ENCODE measurements at places on chromosomes 6 and 20.
A peak's percentile ranks its signal among the peaks of the same experiment; 100 is the strongest.

GRCh38 chr6:147441751-147442150 is 66.7 kb upstream of the SAMD5 start:
- no peak for DNase-seq
- H3K4me1 ChIP-seq, result no peaks in the 10 kb centered on the region

DNA sequence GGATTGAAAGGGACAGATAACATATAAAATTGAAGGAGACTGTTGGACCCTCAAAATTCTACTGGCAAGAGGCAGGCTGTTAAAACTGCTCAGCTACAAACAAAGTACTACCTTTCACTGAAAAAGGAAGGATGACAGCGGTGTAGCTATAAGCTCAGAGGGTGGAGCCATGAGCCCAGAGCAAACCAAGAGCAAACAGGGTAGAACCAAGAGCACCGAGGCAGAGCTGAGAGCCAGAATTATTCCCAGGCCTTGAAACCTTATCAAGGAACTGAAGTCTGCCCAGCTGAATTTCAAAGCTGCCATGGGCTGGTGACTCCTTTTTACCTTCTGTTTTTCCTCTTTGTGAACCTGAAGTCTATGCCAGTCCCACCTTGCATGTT is 74.7 kb upstream of the SLC4A11 start:
- peaks cover 15% of the 10 kb centered on the region for H3K36me3 ChIP-seq
- no peaks in the 10 kb centered on the region for H3K27me3 ChIP-seq
- peaks cover 36% of the 10 kb centered on the region for H3K4me1 ChIP-seq
- DNase-seq, result no peak

DNA sequence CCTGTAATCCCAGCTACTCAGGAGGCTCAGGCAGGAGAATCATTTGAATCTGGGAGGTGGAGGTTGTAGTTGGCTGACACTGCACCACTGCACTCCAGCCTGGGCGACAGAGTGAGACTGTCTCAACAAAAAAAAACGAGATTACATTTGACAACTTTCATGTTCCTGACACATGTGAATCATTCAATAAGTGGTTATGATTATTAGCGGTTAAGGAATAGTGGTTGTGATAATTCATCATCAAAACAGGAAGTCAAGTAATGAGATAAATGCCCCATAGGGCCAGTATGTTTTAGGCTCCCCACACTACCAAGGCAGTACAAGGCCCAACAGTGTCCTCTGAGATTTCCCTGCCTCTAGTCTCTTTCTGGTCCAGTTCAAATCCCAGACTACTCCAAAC is 2.5 kb downstream of the HDDC2 start:
- no peak for DNase-seq
- no peaks in the 10 kb centered on the region for H3K27me3 ChIP-seq
- peaks cover 28% of the 10 kb centered on the region for H3K36me3 ChIP-seq
- no peak overlapping the region for H3K27ac ChIP-seq
- no peak overlapping the region for H3K4me3 ChIP-seq

- H3K27ac ChIP-seq, result peak overlapping the region; percentile 92
- DNase-seq, result no peak
- H3K36me3 ChIP-seq, result no peaks in the 10 kb centered on the region
- H3K4me3 ChIP-seq, result peak overlapping the region; percentile 77
- H3K4me1 ChIP-seq, result peaks cover 11% of the 10 kb centered on the region
- H3K27me3 ChIP-seq, result no peaks in the 10 kb centered on the region
Measured at GRCh38 chr6:89145091-89145955, 532 bp upstream of the PM20D2 start.

GRCh38 chr20:16580147-16580546 is 6.9 kb upstream of the KIF16B start:
- H3K36me3 ChIP-seq, result no peaks in the 10 kb centered on the region
- no peaks in the 10 kb centered on the region for H3K27me3 ChIP-seq
- no peak for DNase-seq
- H3K27ac ChIP-seq, result no peak overlapping the region
- H3K4me1 ChIP-seq, result peaks cover 15% of the 10 kb centered on the region
- no peak overlapping the region for H3K4me3 ChIP-seq

DNA sequence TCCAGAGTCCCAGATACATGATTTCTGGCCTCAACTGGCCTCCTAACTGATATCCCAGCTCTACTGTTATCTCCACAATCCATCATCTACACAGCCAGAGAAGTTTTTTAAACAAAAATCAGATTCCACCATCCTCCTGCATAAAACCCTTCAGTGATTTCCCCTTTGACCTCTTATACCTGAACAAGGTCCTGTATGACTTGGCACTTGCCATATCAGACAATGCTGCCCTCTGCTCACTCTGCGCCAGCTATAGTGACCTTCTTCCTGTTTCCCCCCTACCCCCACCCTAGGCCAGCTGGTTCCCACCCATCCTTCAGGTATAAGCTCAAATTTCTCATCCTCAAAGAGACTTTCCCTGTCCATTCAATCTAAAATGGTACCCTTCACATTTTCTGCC is 322.2 kb downstream of the PKHD1 start:
- no peaks in the 10 kb centered on the region for H3K4me1 ChIP-seq
- H3K27ac ChIP-seq, result no peak overlapping the region
- no peak for DNase-seq
- H3K27me3 ChIP-seq, result no peaks in the 10 kb centered on the region
- no peak overlapping the region for H3K4me3 ChIP-seq
- no peaks in the 10 kb centered on the region for H3K36me3 ChIP-seq

DNA sequence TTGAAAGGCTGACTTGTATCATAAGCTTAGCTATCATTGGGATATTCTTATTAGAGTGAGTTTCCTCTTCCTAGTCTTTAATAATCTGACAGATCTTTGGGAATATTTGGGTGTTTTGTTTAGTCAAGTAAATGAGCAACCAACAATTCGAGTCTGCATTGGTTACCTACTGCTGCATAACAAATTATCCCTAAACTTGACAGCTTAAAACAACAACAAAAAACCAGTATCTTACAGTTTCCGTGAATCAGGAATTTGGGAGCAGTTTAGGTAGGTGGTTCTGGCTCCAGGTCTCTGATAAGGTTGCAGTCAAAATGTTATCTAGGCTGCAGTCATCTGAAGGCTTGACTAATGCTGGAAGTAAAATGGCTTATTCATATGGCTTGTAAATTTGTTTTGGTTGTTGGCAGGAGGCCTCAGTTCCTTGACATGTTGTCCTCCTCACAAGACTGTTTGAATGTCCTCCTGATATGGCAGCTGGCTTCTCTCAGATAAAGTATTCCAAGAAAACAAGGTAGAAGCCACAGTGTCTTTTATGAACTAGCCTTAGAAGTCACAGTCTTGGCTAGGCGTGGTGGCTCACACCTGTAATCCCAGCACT is 7.2 kb downstream of the GTF3C6 start:
- H3K27me3 ChIP-seq, result no peaks in the 10 kb centered on the region
- DNase-seq, result no peak
- H3K4me1 ChIP-seq, result no peaks in the 10 kb centered on the region
- no peak overlapping the region for H3K4me3 ChIP-seq
- no peak overlapping the region for H3K27ac ChIP-seq

- H3K4me3 ChIP-seq, result no peak overlapping the region
- H3K4me1 ChIP-seq, result no peaks in the 10 kb centered on the region
- H3K36me3 ChIP-seq, result no peaks in the 10 kb centered on the region
- no peak overlapping the region for H3K27ac ChIP-seq
- DNase-seq, result no peak
Measured at GRCh38 chr20:47700327-47700726, 85.0 kb downstream of the SULF2 start.

DNA sequence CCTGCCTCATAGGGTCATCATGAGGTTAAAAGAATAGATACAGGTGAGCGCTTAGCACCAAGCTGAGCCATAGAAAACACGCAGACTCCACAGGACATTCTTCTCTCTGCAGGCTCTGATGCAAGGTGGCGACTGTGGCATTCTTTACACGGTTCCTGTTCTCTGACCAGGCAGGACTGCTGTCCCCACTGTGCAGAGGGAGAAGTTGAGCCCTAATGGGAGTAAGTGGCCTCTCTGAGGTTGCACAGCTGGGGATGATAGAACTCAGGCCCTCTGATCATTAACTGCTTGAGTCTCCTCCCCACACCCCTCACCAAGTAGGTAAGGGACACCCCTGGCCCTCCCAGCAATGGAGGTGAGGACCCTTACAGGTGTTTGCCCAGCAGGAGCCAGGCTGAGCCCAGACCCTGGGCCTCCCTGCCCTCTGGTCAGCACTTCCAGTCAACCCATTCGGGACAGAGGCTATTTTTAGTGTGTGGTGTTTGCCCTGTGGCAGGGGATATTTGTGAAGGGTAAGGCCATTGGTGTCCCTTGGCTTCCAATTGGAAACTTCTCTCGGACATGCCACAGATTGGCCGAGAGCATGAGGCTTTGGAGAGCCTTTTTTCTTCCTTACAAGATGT is 116.8 kb downstream of the VEGFA start:
- H3K27me3 ChIP-seq, result no peaks in the 10 kb centered on the region
- DNase-seq, result no peak
- H3K27ac ChIP-seq, result no peak overlapping the region
- H3K4me1 ChIP-seq, result peaks cover 5% of the 10 kb centered on the region

DNA sequence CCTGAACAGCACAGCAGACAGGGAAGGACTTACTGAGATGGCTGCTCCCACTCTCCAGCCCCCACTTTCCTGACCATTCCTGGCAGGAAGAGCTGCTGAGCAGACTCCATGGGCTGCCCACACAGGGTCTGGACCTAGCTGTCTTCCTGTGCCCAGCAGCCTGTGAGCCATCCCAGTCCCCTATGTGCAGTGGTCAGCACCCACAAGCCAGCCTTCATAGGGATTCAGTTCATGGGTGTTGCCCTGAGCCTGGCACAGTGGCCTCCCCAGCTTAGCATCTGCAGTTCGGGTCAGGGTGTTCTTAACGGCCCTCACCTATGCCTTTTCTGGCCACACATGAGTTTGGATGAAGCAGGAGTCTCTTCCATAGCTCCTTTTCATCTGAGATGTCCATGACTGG is 32.0 kb downstream of the UBD start:
- no peak for DNase-seq
- H3K36me3 ChIP-seq, result no peaks in the 10 kb centered on the region
- H3K4me1 ChIP-seq, result no peaks in the 10 kb centered on the region

DNA sequence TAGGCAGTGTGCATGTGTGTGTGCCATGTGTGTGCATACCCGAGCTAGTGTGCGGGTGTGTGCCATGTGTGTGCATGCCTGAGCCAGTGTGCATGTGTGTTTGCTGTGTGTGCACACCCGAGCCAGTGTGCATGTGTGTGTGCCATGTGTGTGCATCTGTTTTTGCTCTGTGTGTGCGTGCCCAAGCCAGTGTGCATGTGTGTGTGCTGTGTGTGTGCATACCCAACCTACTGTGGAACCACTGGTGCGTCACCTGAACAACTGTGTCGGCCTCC is 5.7 kb downstream of the RBBP8NL start:
- no peak overlapping the region for H3K4me3 ChIP-seq
- DNase-seq, result no peak
- no peaks in the 10 kb centered on the region for H3K27me3 ChIP-seq
- H3K27ac ChIP-seq, result no peak overlapping the region
- H3K4me1 ChIP-seq, result no peaks in the 10 kb centered on the region

DNA sequence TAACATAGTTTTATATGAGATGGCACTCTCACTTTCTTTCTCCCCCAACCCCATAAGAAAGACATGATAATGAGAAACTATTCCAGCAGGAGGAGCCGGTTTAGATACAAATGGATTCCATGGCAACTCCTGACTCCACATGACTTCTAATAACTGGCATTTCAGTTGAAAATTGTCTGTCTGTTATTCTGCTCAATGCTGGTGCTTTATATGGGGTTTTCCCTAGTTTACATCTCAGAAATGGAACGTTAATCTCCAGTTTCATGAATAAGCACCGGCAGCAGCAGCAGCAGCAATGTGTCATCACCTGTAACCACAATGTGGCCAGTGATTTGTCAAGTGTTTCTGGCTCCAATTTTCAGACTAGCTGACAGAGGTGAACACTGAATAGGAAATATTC is 8.0 kb upstream of the SIM1 start:
- H3K27me3 ChIP-seq, result peaks cover 16% of the 10 kb centered on the region
- no peak overlapping the region for H3K27ac ChIP-seq
- H3K36me3 ChIP-seq, result no peaks in the 10 kb centered on the region

DNA sequence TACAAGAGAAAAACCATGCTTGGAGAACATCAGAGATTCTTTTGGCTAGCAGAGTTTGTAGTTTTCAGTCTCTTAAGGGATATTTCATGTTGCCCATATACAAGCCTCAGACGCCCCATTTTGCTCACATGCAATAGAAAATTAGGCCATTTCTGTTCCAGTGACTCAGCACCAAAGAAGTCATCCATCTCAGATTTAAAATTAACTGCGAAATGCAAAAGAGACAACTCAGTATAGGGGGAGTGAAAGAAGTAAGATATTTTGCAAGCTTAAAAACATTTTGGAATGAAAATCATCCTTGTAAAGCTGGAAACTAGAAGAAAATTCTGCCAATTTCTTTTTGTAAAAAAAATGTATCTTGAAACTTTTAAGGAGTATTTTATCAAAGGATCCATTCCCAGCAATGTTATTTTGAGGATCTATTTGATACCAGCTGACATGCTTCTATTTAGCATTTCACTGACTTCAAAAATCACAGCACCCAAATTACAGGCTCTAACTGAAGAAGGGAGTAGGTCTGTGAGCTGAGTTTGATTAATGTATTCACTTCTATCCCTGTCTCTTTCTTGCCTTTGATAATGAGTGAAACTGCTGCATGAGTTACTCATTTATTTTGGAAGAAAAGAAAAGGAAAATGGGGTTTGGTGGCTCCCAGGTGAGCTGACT is 223.7 kb upstream of the SULF2 start:
- peak; percentile 13 for DNase-seq
- no peaks in the 10 kb centered on the region for H3K27me3 ChIP-seq
- no peaks in the 10 kb centered on the region for H3K4me1 ChIP-seq
- H3K27ac ChIP-seq, result no peak overlapping the region
- no peak overlapping the region for H3K4me3 ChIP-seq
- no peaks in the 10 kb centered on the region for H3K36me3 ChIP-seq

DNA sequence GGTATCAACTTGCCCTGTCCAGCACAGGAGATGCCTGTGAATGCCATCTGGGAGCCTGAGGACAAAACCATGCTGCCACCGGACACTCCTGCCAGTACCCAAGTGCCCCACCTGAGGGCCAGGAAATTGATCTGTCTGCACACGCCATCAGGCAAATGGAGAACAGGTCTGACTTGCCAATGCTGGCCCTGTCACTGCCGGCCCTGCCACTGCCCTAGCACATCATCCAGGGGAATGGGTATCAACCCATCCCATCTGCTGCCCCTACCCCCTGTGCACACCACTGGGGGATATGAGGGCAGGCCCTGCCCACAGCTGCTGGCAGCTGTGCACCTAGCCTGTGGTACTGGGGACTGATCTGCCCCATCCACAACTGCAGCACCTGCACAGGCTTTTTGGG is 1081.6 kb upstream of the EYS start:
- H3K27me3 ChIP-seq, result no peaks in the 10 kb centered on the region
- no peaks in the 10 kb centered on the region for H3K36me3 ChIP-seq
- H3K4me3 ChIP-seq, result no peak overlapping the region
- H3K27ac ChIP-seq, result no peak overlapping the region
